H4 (cell line): ENCODE measurements at places on chromosomes 7 and 10. TPM values are rescaled to one million over a fixed set of nuclear protein-coding genes. Genes with fewer than 3 reads are reported as not detected.

DNA sequence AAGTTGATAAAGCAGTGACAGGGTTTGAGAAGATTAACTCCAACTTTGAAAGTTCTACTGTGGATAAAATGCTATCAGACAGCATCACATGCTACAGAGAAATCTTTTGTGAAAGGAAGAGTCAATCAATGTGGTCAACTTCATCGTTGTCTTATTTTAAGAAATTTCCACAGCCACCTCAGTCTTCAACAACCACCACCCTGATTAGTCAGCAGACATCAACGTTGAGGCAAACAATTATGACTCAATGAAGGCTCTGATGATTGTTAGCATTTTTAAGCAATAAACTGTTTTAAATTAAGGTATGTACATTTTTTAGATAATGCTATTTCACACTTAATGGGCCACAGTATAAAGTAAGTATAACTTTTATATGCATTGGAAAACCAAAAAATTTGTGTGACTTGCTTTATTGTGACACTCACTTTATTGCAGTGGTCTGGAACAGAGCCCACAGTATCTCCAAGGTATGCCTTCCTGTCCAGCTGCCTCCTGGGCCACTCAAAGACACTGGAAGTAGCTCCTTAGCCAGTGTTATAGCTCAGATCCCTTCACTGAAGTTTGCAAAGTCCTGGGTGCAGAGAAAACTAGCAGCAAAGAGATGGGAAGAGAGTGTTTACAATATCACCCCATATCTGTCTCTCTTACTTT lies 293.1 kb downstream of the ARHGAP12 start:
- no peak for DNase-seq

DNA sequence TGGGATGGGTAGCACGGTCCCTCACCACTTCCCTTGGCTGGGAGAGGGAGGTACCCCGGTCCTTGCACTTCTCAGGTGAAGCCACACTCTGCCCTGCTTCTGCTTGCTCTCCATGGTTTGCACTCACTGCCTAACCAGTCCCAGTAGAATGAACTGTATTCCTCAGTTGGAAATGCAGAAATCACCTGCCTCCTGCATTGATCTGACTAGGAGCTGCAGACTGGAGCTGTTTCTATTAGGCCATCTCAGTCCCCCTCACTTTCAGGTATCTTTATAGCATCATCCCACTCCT lies 264.9 kb downstream of the ZWINT start:
- DNase-seq = no peak

DNA sequence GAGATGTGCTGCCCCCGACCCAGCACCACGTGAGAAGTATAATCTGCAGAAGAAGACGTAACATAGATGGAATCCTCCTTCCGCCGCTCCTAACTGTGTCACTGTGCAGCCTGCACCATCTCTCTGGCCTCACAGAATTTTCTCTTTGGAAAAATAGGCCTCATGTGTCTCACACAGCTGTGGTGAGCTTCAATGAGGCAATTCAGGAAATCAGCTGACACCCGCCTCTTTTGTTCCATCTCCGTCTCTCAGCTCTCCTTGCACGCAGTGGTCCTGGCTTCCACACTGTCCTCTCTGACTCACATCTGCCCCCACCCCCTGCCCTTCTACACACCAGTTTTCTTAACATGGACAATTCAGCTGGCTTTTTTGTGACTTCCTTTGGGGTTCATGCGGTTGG lies 7.2 kb downstream of the C10orf90 start:
- DNase-seq = peak; percentile 89

DNA sequence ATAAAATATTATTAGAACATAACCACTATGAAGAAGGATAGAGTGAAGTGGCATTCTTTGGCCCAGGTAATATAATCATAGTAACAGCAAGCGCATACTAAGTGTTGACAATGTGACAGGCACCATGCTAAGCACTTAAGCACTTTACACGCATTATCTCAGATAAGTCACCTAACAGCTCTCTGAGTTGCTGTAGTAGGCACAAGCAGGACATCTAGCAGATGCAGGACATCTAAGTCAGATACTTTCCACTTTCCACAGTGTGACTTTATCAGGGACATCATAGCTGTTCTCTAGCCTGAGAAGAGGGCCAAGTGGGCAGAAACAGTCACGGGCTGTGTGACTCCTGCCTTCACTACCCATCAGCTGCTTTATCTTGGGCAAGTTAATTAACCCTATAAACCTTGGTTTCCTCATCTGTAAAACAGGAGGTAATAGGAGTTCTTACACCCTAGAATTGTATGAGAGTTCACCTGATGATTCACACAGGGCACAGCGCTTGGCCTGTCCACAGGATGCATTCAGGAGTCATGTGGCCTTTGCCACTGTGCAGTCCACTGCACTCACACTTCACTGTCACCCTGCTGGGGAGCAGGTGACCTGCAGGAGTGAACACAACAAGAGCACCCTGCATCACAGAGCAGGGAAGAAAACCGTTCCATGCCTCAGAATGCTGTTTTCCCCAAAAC lies 12.5 kb downstream of the LIPA start:
- DNase-seq = no peak

- DNase-seq = no peak
Observed at GRCh38 chr10:86944471-86944870, 12.9 kb downstream of the MMRN2 start.

- no peak for DNase-seq
Observed at GRCh38 chr7:100604028-100604975, 2.1 kb downstream of the PCOLCE start.

GRCh38 chr7:28524978-28525377 lies 112.7 kb downstream of the CREB5 start:
- DNase-seq = no peak

DNA sequence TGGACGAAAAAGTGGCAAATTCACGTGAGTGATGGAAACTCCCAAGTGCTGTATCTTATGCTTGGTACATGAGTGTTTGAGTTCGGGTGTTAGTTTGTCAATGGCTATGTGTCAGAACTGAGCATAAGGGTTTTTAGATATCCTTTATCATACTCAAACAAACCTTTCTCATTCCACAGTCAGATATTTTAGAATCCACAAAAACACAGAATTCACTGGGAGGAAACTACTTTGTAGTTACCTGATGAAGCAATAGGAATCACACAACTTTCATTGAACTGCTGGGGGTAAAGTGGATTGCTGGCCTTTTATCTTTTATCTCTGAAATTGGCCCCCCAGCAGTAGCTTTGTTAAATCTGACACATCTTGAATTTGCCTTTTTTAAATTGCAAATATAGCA lies 64.0 kb downstream of the DKK1 start:
- no peak for DNase-seq

The BUD23 gene
- total RNA-seq = 31.9 and 80.5 TPM in 2 replicates
